ENCODE measurements at places on chromosomes 1 and 21.

- no peak for DNase-seq
Measured at GRCh38 chr1:206658981-206659273, 23.6 kb downstream of the DYRK3 start.

DNA sequence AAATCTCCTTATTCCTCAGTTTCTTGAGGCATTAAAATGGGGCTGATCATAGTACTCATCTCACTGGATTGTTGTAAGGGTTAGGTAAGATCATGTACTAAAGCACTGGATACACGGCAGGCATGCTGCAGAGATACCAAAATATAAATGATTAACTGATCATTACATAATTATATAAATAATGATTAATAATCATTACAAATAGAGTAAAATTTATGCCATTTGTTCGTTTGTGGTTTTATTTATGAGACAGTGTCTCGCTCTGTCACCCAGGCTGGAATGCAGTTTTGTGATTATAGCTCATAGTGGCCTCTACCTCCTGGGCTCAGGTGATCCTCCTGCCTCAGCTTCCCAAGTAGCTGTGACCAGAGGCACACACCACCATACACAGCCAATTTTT lies 140.7 kb downstream of the HHAT start:
- DNase-seq, result no peak

DNA sequence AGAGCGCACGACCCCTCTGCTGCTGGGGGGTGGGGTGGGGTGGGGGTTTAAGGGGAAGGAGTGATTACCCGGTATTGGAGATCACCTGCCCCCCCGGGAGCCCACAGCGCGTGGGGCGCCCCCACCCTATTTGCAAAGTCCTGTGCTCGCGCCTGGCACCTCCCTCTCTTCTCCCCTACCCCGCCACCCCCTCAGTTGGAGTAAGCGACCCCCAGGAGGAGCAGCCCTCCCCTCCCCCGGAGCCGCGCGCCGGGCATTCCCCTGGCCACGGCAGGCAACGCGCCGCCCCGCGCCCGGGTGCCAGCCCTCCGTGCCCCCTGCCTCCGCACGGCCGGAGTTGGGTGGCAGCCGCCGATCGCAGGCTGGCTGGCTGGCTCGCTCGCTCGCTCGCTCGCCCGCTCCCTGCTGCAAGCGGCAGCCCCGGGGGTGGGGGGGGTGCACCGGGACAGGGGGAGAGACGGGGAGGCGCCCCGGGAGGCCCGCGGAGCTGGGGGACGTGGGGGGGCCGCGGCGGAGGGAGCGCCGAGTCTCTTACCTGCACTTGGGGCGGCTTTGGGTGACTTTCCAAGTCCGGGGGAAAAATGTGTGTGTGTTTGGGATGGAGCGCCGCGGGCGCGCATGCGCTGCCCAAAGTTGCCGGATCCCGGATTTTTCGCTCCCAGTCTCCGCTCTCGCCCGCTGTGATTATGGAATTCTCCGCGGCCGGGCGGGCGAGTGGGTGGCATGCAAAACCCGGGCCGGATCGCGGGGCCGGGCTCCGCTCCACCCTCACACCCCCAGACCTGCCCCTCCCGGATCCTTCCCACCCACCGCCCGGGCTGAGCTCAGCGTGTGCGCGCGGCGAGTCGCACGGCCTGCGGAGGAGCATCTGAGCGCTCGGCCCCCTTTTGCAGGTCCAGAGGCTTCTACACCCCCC lies at the start of gene CASZ1:
TSS of gene CASZ1 (minus strand) at position 618 of the 916 bp plus-strand sequence. CDS start 102,757 bp downstream, outside the sequence.
- DNase-seq, result peak; percentile 24

DNA sequence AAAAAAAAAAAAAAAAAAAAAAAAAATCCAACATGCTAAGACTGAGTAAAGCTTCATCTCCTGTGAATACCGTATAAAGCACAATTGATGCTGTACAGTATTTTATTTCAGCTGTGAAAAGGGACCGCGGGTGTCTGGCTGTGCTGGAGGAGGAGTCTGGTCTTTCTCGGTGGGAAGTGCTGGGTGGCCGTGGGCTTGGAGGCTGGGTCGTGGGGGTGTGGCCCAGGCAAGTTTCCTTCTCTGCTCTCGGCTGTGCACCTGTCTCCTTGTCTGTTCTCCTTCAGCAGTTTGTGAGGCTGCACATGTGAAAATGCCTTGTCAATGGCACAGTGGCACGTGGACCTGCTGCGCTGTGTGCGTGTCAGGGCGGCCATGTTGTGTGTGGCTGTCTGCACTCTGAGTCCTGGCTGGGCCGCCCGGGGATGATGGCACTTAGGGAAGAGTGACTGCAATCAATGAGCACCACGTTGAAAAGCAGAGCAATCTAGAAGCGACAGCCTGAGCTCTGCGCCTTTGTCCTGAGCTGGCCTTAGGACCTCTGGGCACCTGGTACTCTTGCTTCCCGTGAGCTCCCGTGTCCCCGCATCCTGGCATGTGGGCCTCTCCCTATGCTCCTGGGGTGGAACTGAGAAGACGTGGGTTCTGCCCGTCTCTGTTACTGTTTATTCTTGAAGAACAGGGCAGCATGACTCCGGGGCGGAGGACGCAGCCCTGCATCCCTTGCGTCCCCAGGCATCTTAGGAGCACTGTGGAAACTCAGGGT lies 14.5 kb downstream of the AGPAT3 start:
- no peak for DNase-seq

GRCh38 chr1:16459352-16459925 lies 18.9 kb downstream of the NECAP2 start:
- no peak for DNase-seq

- no peak for DNase-seq
Measured at GRCh38 chr1:16126743-16127515, 28.9 kb downstream of the EPHA2 start.

- no peak for DNase-seq
Measured at GRCh38 chr1:23122796-23123195, 45.9 kb downstream of the LUZP1 start.

GRCh38 chr1:147840909-147841308 lies 61.7 kb upstream of the GJA8 start:
- DNase-seq, result peak; percentile 16

DNA sequence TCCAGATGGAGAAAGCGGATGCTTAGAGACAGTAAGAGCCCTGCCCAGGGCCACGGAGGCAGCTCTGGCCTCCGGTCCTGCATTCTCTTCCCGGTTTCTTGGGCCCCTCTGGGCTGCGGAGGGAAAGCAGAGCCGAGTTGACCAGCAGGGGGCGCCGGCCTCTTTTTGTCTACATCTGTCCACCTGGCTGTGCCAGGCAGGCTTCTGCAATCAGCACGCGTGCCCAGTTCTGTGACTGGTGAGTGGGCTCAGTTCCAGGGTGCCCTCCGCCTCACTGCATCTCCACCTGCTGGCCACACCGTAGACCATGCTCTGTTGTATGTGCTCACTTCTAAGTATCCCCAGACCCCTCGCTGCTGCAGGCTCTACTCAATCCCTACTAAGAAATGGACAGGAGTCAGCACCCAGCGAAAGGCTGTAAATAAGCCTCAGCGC lies 6.7 kb upstream of the HUNK start:
- DNase-seq, result peak; percentile 84

Data from stimulated activated CD4-positive, alpha-beta T cell treated with anti-CD3 and anti-CD28 coated beads, Interleukin-15, amount 100 ng/mL, for 24 hours (primary cell).